Nephron progenitor cell (in vitro differentiated cells): ENCODE measurements at places on chromosomes 1 and 21.

DNA sequence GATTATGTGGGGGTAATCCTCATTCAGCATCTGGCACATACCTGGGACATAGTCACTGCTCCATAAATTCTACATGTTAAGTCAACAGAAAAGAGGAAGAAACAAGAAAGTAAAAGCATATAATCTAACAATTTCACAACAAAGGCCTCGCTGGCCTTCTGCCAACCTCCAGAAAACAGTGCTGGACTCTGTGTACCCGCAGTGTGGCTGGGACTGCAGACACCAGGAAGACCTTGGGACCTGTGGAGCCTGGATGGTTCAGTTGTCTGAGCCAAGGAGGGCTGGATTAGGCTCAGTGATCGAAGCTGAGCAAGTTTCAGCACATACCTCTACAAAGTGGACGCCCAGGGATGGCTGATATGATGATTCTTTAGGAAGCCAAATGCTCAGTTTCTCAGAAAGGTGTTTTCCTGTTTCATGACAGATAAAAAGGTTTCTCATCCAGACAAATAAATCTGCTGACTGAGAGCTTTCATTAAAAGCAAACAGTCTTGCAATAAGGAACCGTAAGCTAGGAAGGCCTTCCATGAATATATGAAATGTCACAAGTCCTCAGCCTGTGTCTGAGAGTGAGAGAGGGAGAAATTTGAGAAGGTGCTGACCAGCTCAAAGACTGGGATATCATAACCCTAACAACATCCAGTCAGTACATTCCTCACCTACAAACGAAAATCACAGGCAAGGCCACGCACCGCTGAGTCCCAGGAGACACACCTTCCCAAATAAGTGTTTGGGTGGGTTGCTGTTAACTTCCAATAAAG is 48.4 kb downstream of the CAPZB start:
- no peak for DNase-seq

- DNase-seq: no peak
Observed at GRCh38 chr1:39110325-39110851, 84.2 kb downstream of the NDUFS5 start.

DNA sequence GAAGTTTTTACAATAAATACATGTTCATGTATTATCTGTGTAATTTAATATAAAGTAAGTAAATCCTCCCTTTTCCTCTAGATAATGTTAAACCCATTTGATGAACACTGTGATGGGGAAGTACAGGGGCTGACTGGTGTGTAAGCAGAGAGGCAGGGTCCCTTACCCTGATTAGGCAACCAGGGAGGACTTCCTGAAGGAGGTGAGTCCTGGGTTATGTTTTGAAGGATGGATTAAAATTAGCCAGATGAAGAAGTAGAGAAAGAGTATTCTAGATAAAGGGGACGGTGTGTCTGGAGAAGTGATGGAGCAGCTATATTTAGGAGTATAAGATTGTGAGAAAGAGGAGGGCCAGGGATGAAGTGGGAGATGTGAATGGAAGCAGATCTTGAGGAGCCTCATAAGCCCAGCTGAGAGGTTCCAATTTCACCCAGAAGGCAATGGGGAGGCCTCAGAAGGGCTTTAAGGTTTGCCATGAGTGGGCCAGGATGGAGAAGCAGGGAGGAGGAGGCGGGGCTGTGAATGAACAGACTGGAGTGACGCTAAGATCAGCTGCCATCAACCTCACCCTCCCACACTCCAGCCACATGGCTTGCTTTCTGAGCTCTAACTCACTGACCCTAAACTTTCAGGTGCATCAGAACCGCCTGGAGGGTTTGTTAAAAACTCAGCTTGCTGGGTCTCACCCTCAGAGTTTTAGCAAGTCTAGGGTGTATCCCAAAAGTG is 30.9 kb upstream of the ID3 start:
- DNase-seq: no peak

GRCh38 chr1:80375662-80376061 is 1369.1 kb upstream of the ADGRL4 start:
- DNase-seq: no peak

- DNase-seq: no peak
Observed at GRCh38 chr1:81225789-81226602, 574.7 kb upstream of the ADGRL2 start.

GRCh38 chr1:40057310-40058030 is 16.9 kb downstream of the CAP1 start:
- no peak for DNase-seq

GRCh38 chr1:2224631-2225428 is 3.3 kb upstream of the SKI start:
- no peak for DNase-seq
